H9 (cell line): ENCODE measurements at places on chromosomes 3 and 15. TPM values are rescaled to one million over a fixed set of nuclear protein-coding genes. Genes with fewer than 3 reads are reported as not detected.
A peak's percentile ranks its signal among the peaks of the same experiment; 100 is the strongest.

Gene EPHB1
- total RNA-seq, result 2.8 and 3.0 TPM in 2 replicates

Gene FAM107A
- total RNA-seq, result 0.11 and 0.13 TPM in 2 replicates

Gene DUOXA2
- total RNA-seq, result not detected in 2 replicates

Gene ZPLD1
- not detected in 2 replicates for total RNA-seq

GRCh38 chr3:172061724-172062184, 22.4 kb downstream of the FNDC3B start:
- no peak overlapping the region for H3K4me3 ChIP-seq
- H3K36me3 ChIP-seq, result peaks cover 14% of the 10 kb centered on the region
- H3K27me3 ChIP-seq, result no peaks in the 10 kb centered on the region
- peaks cover 7% of the 10 kb centered on the region for H3K4me1 ChIP-seq
- H3K27ac ChIP-seq, result no peak overlapping the region

DNA sequence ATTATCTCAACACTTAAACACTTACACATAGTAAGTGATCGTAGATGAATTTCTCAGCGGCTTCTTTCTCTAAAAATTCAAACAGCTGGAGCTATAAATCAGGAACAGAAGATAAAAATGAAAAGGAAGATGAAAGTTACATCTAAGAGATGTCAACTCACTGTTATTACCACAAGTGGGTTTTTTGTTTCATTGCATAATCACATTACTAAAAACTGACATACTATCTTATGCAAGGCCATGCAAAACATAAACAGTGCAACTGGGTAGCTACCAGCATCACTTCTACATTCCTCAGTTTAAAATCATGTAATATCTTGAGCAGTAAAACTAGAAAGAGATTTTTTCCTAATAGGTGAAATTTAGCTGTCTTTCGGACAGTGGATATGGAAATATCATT, 14.9 kb downstream of the MINDY4B start:
- no peak overlapping the region for H3K4me3 ChIP-seq
- no peaks in the 10 kb centered on the region for H3K27me3 ChIP-seq
- 0 out of 2 replicates have a peak, but pooled peaks cover 2% of the 10 kb centered on the region for H3K36me3 ChIP-seq
- H3K27ac ChIP-seq, result no peak overlapping the region

- H3K4me3 ChIP-seq, result no peak overlapping the region
- no peak for DNase-seq
- no peaks in the 10 kb centered on the region for H3K4me1 ChIP-seq
- no peak overlapping the region for H3K27ac ChIP-seq
Measured at GRCh38 chr3:159169828-159170227, 368.0 kb downstream of the MFSD1 start.

GRCh38 chr15:79179108-79179561, 88.6 kb upstream of the RASGRF1 start:
- no peak overlapping the region for H3K4me3 ChIP-seq
- H3K27me3 ChIP-seq, result no peaks in the 10 kb centered on the region
- no peaks in the 10 kb centered on the region for H3K36me3 ChIP-seq

DNA sequence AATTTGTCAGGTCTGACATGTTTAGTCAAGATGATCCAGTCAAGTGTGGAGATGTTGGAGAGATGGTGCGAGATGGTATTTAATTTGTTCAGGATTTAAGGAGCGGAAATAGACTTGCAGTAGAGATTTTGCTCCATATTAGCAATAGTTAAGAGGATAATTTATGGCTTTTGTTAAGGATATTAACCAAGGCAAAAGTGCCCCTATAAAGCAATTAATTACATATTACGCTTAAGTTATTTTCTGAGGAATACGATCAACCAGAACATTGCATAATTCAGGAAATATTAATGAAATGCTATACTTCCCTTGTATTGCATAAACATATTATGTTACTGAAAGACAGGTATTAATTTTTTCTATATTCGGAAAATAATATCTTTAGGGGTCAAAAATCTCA, 83.9 kb downstream of the ZIC1 start:
- H3K27ac ChIP-seq, result no peak overlapping the region
- no peak overlapping the region for H3K4me3 ChIP-seq
- H3K27me3 ChIP-seq, result no peaks in the 10 kb centered on the region
- no peaks in the 10 kb centered on the region for H3K36me3 ChIP-seq
- DNase-seq, result no peak

DNA sequence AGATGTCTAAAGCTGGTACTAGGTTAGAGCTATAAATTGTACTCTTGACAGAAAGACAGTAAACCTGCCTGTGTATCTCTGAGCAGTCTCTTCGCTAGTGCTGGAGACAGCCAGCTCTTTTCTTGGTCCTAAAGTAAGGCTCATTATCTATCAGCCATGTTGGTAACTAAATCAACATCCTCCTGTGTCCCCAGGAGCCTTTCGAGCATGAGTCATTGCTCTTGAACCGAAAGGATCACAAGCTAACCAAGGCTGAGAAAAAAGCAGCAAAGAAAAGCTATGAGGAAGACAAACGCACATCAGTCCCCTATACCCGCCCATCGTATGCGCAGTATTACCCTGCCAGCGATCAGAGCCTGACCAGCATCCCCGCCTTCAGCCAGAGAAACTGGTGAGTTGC, 25.0 kb upstream of the TEX264 start:
- H3K36me3 ChIP-seq, result peaks cover 98% of the 10 kb centered on the region
- no peaks in the 10 kb centered on the region for H3K4me1 ChIP-seq
- no peak overlapping the region for H3K27ac ChIP-seq
- H3K27me3 ChIP-seq, result no peaks in the 10 kb centered on the region
- no peak overlapping the region for H3K4me3 ChIP-seq
- DNase-seq, result no peak

GRCh38 chr3:100125161-100125938, 11.0 kb upstream of the FILIP1L start:
- DNase-seq, result no peak
- no peaks in the 10 kb centered on the region for H3K36me3 ChIP-seq
- H3K27me3 ChIP-seq, result no peaks in the 10 kb centered on the region
- H3K4me1 ChIP-seq, result peaks cover 4% of the 10 kb centered on the region; the same call in 1 of the 2 replicates
- no peak overlapping the region for H3K4me3 ChIP-seq

DNA sequence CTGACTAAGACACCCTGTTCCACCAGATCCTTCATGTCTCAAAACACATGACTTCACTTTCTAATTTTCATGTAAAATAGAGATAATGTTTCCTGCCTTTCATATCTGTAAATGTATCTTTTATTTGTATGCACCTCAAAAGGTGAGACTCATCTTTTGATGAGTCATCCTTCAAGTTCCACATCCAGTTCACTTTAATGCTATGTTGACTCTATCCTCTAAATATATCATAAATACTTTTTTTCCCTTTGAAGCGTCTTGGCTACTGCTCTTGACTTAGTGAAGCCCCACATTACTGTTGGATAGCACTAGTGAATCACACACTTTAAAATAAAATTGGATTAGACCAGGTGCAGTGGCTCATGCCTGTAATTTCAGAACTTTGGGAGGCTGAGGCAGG, 741.1 kb downstream of the VGLL3 start:
- H3K36me3 ChIP-seq, result no peaks in the 10 kb centered on the region
- H3K27me3 ChIP-seq, result no peaks in the 10 kb centered on the region
- H3K27ac ChIP-seq, result no peak overlapping the region
- no peaks in the 10 kb centered on the region for H3K4me1 ChIP-seq

GRCh38 chr3:197363553-197364409, 65.4 kb upstream of the DLG1 start:
- H3K36me3 ChIP-seq, result peaks cover 16% of the 10 kb centered on the region
- H3K27me3 ChIP-seq, result no peaks in the 10 kb centered on the region
- H3K4me3 ChIP-seq, result peak overlapping the region; percentile 56
- peaks cover 15% of the 10 kb centered on the region; the same call in 1 of the 2 replicates for H3K4me1 ChIP-seq
- DNase-seq, result no peak
